Stimulated activated CD4-positive, alpha-beta T cell treated with anti-CD3 and anti-CD28 coated beads, TNF-alpha, amount 100 ng/mL, for 24 hours (primary cell): ENCODE measurements at places on chromosomes 12 and 14.
A peak's percentile ranks its signal among the peaks of the same experiment; 100 is the strongest.

- DNase-seq, result no peak
Measured at GRCh38 chr14:64673748-64674147, 30.5 kb upstream of the PLEKHG3 start.

DNA sequence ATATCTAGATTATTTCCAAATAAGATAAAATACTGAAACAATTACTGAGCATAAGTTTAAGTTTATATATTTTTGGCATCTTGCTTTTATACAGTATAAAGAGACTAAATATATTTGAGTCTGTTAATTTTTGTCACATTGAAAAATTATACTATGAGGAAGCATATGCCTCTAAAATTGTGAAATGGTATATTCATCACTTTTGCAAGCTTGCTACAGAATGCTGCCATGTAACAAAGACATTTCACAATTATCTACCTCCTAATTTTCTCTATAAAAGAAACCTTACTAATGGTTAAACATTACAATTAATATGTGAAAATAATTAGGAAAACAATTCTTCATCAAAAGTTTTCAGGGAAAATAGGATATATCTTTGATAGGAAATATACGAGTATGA, 22.7 kb upstream of the MUCL1 start:
- no peak for DNase-seq

GRCh38 chr12:132393991-132394949, 64.9 kb upstream of the GALNT9 start:
- peak; percentile 11 for DNase-seq

DNA sequence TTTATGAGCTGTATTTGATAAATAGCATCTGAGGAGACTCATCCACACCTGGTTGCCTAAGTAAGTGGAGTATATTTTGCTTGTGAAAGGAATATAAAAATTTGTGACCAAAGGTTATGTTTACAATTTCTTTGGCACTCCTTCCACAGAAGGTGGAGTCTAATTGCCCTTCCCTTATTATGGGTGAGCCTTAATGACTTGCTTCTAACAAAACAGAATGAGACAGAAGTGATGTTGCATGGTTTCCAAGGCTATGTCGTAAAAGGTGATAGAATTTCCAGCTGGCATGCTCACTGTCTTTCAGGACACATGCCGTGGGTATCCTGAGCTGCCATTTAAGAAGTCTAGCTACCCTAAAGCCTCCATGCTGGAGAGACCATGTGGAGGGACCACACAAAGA, 116.8 kb upstream of the ABCD2 start:
- DNase-seq, result no peak

DNA sequence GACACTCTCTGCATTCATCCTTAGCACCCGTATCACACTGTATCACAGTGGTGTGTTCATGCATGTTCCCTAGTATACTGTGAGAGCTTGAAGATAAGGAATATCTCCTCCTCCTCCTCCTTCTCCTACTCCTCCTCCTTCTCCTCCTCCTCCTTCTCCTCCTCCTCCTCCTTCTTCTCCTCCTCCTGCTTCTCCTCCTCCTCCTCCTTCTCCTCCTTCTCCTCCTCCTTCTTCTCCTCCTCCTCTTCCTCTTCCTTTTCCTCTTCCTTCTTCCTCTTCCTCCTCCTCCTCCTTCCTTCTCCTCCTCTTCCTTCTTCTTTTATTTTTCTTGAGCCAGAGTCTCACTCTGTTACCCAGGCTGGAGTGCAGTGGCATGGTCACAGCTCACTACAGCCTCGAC, 27.1 kb downstream of the DAO start:
- no peak for DNase-seq

- no peak for DNase-seq
Measured at GRCh38 chr14:70530417-70530816, 4.4 kb downstream of the ADAM20 start.

DNA sequence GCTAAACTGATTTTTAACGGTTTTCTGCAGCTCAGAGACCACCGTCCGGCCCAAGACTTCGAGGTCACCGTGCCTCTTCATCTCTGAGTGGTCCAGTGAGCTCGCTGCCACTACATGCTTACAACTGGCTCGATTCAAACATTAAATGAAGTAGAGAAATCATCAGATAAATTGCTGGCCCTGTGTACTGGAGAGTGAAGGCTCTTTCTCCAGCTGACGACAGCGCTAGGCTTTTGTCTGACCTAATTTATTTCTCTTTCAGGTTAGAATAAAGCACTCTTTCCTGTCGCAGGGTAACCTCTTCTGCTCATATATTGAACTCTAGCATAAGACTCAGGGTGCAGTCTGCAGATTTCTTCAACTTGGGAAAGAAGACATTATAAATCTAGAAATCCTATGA, 6.4 kb downstream of the BCL11B start:
- DNase-seq, result no peak

- no peak for DNase-seq
Measured at GRCh38 chr14:49619730-49620129, 696 bp downstream of the RPL36AL start.

DNA sequence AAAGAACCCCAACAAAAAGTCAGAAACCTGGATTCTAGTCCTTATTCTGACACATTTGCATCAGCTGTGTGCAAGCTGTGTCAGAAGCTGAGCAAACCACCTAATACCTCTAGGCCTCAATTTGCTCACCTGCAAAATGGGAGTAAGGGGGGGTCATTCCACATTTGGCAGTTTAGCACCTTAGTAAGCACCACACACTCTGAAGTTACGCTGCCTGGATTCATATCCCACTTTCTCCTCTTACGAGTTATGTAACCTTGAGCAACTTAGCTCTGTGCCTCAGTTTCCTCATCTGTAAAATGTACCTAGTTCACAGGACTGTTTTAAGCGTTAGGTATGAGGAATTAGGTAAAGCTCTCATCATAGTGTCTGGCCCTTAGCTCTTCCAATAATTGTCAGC, 218.9 kb downstream of the PPM1H start:
- no peak for DNase-seq

DNA sequence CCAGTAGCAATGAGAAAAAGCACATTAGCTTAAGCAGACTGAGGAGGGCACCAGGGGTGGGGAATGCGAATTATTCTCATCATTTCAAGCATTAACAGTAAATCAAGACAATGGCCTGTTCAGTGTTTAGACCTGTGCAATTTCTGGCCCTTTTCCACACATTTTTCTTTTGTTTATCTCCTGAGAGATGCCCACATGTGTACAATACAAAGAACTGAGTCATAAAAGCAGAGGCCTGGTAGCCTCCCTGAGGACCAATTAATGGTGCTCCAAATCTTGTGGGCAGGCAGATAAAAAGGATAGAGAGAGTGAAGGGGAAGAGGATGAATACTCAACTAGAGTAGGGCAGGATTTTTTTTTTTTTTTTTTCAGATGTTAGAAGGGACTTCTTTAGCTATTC, 480.8 kb downstream of the RERGL start:
- no peak for DNase-seq

DNA sequence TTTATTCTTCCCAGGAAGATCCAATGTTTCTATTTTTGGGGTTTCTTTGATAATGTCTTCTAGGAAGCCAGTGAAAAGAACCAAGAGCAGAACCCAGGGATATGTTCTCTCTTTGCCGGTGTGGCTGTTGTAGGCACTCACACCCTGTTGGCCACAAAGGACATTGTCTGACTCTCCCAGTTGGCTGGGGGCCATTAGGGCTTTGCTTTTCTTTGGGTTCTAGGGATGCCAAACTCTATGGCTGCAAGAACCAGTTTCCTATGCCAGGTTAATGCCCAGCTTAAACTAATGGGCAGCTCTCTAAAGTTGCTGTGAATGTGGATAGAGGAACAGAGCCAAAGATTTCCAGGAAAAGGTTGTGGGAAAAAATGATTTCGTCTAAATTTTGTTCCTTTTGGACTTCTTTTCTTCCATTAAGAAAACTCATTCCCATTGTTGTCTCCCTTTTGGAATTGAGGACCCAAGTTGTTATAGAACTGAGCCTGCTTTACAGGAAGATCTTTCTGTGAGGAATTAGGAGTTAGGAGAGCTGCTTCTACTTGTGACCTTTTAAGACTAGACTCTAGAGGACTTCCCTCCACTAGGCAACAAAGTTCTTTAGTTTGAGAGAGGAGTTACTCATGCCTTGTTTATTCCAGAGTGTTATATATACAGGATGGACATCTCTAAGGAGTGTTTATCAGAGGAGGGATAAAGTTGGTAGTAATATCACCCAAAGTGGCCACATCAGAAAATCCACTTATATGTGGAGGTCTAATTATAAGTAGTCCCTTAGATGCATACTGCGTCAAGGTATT, 13.1 kb downstream of the COPZ1 start:
- DNase-seq, result no peak

- no peak for DNase-seq
Measured at GRCh38 chr12:19577281-19577530, 137.9 kb downstream of the AEBP2 start.

GRCh38 chr14:75562489-75562888, 15.9 kb upstream of the FLVCR2 start:
- no peak for DNase-seq

DNA sequence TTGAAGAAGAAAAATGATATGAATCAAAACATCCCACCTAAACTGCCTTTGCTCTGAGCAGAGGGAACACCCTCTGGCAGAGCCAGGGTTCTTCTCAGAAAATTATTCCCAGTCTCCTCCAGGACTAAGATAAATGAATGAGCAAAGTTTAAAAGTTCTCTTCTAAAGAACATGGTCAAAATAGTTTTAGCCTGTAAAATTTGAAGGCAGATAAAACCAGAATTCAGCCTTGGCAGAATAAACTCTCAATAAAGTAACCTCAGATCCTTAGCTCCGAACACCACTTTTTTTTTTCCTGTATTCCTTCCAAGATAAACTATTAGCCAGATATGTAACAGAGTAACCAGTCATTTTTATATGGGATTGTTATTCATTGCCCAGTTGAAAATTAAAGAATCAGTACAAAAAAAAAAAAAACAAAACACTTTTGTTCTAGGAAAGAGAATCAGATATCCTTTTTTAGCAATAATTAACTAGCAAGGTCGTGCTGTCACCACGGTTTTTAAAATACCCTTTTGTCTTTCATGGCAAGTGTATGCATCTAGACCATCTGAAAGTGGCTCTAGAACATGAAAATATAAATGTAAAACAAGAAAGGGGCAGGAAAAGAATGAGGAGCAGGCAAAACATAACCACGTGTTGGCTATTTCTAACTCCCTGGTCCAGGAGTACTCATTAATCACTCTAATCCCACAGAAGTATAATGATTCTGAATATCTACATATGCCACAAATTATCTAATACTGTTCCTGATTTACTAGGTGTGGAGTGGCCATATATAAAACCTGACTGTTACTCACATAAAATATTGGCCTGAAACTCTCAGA, 60.8 kb downstream of the CAPZA3 start:
- no peak for DNase-seq

DNA sequence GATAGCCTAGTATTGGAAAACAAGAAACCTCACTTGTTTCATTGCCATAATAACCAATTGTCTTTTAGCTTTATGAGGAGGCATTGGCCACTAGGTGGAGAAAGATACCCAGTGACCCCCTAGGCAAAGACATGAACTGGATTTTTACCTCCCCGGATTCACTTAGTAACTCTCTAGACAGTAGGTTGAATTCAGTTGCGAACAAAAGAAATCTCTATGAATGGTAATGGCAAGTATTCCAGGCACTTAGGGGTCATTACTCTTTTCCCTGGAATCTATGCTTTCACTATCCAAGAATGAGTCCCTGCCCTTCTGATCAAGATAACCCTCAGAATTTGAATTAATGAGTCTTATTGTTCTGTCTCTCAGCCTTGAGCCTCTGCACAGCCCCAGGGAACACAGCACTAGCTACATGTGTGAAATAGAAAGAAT, 29.5 kb upstream of the RHOJ start:
- no peak for DNase-seq

- DNase-seq, result no peak
Measured at GRCh38 chr12:93153321-93153720, 224.2 kb upstream of the EEA1 start.
